ENCODE measurements at places on chromosomes 5 and 9.

- DNase-seq: no peak
Observed at GRCh38 chr5:38782180-38782835, 63.5 kb upstream of the OSMR start.

DNA sequence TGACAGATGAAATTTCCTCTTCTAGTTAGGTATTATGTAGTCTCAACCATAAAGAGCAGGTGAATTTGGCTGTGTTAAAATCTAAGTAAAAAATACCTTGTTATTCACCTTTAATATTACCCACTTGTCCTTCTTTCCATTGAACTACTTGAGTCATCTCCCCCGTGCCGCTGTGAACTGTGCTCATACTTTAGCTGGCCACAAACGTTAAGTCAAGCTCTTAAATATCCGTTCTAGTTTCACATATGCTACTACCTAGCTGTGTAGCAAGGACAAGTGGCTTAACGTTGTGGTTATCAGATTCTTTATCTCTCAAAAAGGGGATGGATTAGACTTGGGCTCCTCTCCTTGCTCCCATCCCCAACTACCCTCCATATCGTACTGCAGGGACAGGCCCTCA, 110.4 kb downstream of the EFNA5 start:
- no peak for DNase-seq

DNA sequence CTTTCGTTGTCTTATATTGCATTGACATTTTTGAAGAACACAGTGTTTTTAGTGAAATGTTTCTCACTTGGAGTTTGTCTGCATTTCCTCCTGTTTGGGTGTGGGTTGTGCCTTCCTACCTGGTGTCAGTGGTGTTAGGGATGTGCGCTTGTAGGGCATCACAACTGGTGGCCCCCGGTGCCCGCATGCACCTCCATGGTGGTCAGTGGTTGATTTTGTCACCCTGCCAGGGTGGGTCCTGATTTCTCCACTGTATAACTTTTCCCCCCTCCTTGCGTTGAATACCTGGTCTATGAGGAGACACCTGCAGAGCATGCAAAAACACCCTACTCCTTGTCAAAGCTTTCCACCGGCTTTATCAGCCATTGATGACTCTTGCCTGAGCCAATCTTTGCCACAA, 132.9 kb downstream of the BARX1 start:
- DNase-seq: no peak

- no peak for DNase-seq
Observed at GRCh38 chr5:169801324-169801777, 164.3 kb downstream of the DOCK2 start.

GRCh38 chr9:116599342-116599884, 87.7 kb upstream of the TRIM32 start:
- no peak for DNase-seq

- DNase-seq: no peak
Observed at GRCh38 chr9:85030316-85030715, 360.8 kb downstream of the NTRK2 start.

DNA sequence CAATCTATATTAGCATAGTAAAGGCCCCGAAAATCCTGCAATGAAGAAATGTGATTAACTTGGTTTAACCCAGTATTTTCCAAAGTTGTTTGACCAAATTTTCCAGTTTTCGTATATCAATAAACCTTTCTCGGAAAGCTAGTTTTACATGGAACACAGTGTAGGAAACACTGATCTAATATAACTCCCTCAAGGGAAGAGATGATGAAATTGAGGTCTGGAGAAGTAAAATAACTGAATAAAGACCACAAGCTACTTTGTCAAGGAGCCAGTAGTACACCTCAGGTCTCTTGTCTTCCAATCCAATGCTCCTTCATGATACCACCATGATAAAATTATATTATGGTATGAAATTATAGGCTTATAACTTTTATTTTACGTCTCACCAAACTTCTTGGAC, 118.1 kb upstream of the TARS1 start:
- DNase-seq: no peak

DNA sequence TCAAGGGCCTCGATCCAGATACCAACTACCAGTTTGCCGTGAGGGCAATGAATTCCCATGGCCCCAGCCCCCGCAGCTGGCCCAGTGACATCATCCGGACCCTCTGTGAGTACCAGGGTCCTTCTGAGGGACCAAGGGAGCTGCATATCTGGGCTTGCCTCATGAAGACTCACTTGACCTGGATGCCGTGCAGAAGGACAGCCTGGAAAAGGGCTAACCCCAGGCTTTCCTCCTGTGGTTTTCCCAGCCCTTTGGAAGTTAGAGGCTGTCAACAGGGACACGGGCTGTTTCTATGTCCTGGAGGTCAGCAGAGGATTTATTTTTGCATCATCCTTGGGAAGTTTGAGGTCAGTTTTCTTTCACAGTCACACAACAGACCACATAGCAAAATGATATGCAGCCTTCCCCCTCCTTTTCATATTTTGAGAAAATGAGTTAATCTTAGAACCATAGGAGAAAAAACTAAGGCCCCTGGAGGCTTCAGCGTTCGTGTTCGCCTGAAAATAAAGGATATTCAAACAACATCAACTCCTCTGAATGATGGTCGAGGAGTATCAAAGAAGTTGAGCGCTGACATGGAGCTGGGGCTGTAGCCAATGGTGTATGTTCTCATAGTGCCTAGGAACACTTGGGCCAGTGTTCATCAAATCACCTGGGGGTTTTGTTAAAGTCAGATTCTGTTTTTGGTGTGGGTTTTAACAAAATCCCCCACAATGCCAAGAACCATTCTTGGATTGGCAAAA, 112.2 kb downstream of the EGFLAM start:
- no peak for DNase-seq

DNA sequence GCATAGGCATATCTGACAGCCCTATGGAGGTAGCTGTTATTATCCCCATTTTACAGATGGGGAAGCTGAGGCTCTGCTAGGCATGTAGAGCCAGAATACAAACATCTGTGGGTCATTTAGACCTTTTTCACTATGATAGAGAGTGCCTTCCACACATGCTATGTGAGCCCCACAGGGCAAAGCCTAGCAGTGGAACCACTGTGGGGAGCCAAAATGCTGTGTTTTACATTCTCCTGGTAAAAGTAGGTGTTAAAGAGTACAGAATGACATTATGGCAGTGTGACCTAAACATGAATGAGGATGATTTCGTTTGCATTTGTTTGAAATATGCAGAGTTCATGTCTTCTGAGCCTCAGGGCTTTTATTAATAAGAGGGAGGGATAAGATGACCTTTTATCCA, 265.2 kb downstream of the MAST4 start:
- DNase-seq: no peak

- no peak for DNase-seq
Observed at GRCh38 chr5:34722183-34722582, 66.1 kb downstream of the RAI14 start.

DNA sequence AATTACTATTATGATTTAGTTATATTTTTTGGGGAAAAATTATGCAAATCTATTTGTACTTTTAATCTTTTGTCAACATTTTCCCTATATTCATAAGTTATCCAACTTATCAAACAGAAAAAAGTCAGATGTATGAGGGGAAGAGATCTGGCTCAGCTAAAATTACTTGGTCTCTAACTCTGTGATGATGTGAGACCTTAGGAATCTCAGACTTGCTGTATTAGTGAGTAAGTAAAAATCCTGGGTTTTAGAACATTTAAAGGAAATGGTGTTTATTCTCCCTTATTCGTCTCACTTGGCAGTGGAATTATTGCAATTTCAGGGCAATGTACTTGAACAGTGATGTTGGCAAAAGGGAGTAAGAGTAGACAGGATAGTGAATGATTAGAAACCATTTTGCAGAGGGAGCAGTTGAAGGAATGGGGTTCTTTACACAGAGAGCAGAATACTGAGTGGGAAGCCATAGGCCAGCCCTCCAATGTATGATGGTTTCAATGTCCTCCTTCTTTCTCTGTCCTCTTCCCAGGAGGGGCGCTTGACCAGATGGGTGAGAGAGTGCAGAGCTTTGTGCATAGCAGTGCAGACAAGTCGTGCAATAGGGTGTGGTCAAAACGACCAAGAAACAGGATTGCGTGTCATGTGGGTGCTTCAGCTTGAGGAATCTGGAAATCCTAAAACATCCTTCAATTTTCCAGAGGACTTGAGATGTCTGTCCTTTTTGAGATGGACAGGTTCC, 91.7 kb downstream of the TENT4A start:
- DNase-seq: no peak

DNA sequence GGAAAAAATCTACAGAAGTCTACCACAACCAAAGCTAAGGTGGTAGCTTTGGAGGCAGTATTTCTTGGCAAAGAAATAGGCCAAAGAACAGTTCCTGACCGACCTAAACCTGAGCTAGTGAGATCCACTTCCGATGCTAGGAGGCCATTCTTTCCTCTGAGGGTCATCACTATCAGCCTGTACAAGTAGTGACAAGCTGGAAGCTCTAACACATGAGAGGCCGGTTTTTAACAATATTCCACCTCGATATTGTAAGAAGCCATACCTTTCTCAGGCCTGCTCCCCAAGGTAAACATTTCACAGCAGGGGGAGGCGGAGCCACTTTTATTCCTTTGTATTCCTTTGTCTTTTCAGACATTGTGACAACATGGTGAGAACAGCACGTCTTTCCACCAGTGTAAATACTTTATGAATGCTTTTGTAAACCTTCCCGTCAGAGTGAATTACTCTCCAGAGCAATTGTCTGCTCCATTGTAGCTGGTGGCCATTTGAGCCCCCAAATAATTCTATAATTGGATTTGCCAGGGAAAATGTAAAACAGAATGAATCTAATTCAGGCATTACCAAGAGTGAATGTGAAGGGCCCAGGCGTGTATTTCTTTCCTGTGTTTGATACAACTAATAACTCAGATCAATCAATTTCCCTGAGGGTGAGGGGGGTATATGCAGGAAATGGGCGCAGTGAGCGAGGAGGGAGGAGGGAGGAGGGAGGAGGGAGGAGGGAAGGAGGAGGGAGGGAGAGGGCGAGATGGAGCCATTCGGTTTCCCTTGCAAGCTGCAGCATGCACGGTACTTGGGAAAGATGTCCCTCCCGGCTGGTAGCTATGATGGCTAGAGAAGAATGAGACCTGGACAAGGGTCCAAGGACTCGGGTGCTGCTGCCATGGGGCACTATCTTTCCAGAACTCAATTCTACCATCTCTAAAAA, 166.6 kb downstream of the CDK5RAP2 start:
- no peak for DNase-seq

DNA sequence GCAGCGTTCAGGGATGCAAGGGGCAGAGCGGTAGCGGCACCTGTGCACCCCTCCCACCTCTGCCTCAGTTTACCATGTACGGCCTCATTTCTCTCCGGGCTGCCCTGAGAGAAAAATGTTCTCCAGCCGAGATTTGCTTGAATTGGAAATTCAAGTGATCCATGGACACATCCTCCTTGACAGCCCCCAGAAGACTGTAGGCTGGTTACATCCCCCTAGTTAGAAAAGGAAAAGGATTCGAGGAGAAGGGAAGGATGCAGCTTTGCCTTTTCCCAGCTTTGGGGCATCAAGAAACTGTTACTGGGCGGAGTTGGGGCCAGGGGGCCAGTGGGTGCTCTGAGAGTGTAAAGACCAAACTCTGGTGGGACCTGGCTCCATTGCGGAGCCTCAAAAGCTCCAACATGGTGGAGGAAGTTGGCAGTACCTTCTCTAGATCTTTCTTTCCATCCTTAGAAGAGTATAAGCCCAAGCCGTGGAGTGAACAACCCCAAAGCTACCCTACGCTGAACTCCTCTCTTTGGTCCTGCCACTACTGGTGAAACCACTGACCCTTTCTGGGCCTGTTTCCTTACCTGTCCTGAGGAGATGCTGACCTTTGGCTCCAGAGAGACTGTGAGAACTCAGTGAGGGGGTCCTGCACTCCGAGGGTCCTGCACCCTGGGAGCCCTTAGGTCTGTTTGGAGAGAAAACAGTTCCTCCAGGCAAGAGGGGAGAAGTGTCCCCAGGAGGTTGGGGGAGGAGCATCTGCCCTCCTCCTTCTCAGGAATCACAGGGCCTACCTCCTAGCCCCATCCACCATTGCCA, 1.0 kb upstream of the BARX1 start:
- DNase-seq: no peak

- DNase-seq: peak; percentile 83
Observed at GRCh38 chr5:143886651-143887638, 75.0 kb downstream of the HMHB1 start.

GRCh38 chr9:37908698-37909186, 4.8 kb upstream of the SLC25A51 start:
- no peak for DNase-seq

DNA sequence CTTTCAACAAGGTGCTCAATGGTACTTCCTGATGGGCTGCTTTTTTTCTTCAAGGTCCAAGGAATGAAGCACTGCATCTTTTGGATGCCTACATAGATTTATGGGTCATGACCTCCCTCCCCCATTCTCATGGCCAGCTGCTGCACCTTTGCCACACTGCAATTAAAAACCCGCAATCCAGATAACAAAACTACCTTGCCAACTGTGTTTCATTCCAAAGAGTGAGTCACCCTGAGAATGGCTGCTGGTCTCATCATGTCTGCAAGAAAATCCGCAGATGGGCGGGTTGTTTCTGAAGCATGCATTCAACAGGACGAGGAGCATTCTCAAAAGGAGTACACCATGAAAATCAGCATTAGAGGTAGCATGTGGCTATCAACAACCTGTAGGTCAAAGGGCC, 139.8 kb downstream of the ELAVL2 start:
- DNase-seq: no peak

- DNase-seq: no peak
Observed at GRCh38 chr5:23820765-23821471, 313.5 kb downstream of the PRDM9 start.

GRCh38 chr5:14879393-14879792, 7.8 kb upstream of the ANKH start:
- no peak for DNase-seq

DNA sequence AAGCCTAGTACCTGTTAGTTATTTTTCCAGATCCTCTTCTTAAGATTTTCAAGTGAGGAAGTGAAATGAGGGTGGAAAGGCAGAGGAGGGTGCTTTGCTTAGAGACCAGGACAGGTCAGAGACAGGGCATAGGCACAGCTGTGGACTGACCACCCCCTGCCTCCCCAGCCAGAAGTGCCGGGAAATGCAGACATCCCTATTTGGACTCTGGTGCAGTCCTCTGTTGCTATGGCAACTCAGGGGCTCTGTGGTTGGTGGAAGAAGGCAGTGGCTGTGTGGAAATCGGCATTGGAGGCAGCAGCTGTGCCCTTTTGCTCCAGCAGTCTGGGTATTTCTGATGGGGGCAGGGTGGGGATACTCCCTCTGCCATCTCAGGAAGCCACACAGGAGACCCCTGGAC, 43.3 kb upstream of the NDFIP1 start:
- peak; percentile 78 for DNase-seq

DNA sequence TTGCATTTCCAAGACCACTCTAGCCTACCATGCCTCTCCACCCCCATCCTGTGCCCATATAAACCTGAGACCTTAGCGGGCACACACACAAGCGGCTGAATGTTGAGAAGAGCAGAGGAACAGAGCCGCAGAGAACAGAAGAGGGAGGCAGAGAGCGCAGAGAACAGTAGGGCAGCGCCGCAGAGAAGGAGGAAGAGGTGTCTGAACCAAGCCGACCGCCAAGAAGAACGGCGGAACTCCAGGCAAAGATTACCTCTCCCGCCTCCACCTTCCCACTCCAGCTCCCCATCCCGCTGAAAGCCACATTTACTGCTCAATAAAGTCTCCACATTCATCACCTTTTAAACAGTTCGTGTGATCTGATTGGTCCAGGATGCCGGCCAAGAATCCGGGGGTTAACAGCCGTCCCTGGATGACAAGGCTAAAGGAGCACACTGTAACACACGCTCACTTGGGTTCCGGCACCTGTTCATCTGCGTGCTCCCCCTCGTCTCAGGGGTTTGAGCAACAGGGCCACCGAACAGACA, 33.2 kb downstream of the GRIN3A start:
- peak; percentile 18 for DNase-seq

GRCh38 chr5:67102708-67103107, 93.9 kb downstream of the CD180 start:
- DNase-seq: no peak
